ENCODE measurements at places on chromosomes 7 and 10. TPM values are rescaled to one million over a fixed set of nuclear protein-coding genes. Genes with fewer than 3 reads are reported as not detected.

COPS6 gene
- 72.5 TPM for total RNA-seq

DNA sequence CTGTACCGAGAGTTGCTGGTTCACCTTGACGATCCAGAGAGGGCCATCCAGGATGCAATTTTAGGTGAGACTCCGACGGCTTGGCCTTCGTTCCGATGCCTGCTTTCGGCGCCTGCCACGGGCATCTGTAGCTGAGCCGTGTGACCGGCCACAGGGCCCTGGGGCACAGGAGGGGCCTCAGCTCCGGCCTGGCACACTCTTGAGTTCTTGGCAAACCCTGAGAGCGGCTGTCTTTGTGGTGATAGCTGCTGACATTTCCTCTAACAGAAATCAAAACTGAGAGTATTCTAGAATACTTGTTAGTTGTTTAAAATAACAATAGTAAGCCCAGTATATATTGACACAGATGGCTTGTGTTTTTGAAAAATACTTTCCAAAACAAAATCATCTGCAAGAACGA is 52.2 kb upstream of the SUN1 start:
- DNase-seq: no peak

DNA sequence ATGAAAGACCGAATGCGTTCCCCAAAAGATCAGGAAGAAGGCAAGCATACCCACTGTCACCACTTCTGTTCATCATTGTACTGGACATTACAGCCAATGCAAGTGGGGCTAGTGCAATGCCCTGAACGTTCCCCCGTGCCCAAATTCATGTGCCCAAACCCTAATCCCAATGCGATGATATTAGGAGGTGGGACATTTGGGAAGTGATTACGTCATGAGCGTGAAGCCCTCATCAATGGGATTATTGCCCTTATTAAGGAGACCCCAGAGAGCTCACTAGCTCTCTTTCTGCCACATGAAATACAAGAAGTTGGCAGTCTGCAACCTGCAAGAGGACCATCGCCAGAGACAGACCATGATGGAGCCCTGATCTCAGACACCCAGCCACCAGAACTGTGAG is 511.4 kb upstream of the TPK1 start:
- DNase-seq: no peak

CXCL12 gene
- 5.4 TPM for total RNA-seq

GRCh38 chr10:80484676-80485075 is 30.6 kb downstream of the TSPAN14 start:
- DNase-seq: no peak

- DNase-seq: no peak
Observed at GRCh38 chr10:59655309-59655708, 54.3 kb downstream of the SLC16A9 start.

PPP1R3C gene
- total RNA-seq: 39.4 TPM

ADGRA1 gene
- not detected for total RNA-seq

ZKSCAN1 gene
- 70.8 TPM for total RNA-seq

DNA sequence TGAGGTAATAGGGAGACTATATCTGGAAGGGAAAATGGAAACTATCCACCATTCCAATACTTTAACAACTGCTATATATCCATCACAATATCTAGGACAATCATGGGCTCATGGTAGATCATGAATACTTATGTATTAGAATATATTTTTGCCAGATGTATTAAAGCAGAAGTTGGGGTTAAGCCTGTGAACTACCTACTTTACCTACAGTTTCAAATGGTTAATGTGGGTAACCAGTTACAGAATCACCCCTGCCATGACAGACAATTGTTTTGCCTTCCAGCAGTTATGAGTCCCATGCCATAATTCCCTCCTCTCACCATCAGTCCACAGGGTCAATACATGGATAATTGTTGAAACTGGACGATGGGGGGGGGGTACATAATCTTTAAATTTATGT is 29.9 kb upstream of the RAPGEF5 start:
- no peak for DNase-seq

DNA sequence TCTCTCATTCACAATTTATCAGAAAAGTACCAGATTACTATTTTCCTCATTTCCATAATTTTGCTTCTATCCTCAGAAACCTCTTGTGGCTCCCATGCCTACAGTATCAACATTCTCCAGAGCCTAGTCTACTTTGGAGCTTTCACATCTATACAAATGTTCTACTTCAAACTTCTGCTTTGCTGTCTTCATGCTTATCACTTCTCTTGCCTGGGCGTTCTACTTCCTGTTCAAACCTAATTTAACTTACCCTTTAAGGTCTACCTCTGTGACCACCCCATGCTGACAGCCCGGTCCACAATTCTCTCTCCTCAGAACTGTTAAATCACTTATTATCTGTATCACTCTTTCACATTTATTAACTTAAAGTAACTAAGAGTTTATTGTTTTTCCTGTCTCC is 6.1 kb upstream of the PTPN12 start:
- no peak for DNase-seq

TCERG1L gene
- total RNA-seq: not detected

- no peak for DNase-seq
Observed at GRCh38 chr10:5947471-5948207, 29.7 kb downstream of the IL15RA start.

DNA sequence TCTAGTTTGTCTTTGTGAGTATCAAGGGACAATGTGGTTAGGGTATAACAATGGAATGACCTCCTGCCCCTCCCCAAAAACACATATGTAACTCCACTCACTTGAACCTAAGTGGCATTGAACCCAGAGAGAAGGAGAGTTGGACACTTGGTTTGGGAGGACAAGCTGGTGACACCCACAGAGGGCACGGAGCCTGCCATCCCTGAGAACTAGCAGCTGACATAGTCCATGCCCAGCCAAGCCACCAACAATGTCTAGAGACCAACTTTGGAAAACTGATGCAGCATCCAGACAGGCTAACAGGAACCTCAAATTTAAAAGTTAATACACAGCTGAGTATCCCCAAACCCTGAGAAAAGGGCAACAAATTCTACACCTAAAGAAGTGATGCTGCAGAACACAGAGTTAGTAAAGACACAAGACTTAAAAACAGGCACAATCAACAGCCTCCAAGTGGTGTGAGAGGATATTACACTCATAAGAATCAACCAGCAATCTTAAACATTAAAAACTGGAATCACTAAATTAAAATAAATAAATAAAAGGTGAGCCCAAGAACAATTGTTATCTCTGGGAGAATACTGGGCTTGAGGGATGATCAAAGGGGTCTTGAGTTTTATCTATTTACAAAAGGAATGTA is 27.2 kb downstream of the NUDCD3 start:
- peak; percentile 25 for DNase-seq

Data from renal cortical epithelial cell (primary cell).